ENCODE measurements at places on chromosomes 4 and X. TPM values are rescaled to one million over a fixed set of nuclear protein-coding genes. Genes with fewer than 3 reads are reported as not detected.

DNA sequence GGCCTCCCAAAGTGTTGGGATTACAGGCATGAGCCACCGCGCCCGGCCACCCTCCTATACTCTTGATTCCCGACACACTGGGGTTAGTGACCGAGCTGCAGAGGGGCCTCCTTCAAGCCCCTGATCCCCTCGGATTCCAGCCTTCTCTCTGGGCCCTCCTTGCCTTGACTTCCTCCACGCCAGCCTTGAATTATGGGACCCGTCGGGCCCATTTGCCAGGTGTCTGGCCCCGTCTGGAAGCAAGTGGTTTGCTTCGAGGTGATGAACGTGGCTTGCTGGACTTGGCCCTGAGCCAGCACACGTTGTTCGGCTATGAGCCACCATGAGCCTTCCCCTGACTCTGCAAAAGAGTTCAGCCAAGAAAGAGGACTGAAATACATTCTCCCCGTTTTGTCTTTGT, 37.4 kb upstream of the GRPEL1 start:
- peak; percentile 80 for DNase-seq

- no peak for DNase-seq
Measured at GRCh38 chr4:186027405-186027804, 41.6 kb upstream of the TLR3 start.

- no peak for DNase-seq
Measured at GRCh38 chr4:176261481-176261880, 7.5 kb downstream of the ASB5 start.

DNA sequence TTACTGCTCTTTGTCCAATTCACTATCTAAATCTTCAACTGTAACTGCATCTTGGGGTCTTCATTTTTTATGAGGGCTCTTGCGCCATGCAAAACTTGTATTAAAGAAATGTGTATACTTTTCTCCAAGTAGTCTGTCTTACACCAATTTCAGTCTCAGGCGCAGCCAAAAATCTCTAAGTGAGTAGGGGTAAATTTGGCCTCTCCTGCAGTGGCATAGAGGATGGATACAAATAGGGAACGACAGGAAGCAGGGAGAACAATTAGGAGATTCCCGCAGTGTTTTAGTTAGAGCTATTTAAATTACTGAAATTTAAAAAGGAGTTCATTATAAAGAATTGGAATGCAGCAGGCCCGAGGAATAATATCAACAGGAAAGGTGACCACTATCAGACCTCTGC, 30.2 kb downstream of the DMP1 start:
- DNase-seq = no peak

DNA sequence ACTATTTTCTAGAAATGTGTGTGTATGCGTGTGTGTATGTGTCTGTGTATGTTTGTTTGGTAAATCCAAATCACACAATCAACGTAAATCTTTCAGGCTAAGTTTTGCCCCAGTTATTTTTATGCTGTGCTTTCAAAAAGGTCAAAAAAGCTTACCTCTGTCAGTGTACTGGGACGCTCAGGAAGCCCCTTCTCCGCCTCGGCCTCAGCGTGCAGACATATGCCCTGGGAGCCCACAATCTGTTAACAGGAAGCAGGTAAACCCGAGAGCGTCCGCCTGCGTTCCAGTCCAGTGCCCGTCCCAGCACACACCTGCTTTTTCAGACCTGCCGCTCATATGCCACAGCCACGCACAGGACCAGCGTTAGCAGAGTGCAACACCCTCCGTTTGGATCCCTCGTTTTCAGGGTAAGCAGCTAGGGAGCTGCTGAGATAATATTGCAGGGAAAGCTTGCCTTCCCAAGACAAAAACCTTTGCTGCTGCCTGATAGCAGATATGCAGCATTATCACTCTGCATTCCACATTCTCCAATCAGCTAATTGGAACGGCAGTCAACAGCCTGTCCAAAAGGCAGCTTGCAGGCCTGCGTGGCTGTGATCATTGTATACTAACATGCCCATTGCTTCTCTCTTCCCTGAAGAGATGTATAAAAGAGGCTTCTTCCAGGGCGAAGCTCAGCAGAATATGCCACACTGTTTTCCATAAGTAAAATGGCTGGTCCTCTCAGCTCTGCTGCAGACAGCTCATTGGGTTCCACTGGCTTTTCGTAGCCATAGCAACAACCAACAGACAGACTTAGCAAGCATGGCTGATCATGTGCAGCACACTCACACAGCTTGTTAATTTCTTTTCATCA, at the start of gene SORBS2:
Gene SORBS2 (minus strand): TSS at position 686 of the 856 bp plus-strand sequence. CDS start 121,623 bp downstream, outside the sequence.
- DNase-seq = peak; percentile 40

DNA sequence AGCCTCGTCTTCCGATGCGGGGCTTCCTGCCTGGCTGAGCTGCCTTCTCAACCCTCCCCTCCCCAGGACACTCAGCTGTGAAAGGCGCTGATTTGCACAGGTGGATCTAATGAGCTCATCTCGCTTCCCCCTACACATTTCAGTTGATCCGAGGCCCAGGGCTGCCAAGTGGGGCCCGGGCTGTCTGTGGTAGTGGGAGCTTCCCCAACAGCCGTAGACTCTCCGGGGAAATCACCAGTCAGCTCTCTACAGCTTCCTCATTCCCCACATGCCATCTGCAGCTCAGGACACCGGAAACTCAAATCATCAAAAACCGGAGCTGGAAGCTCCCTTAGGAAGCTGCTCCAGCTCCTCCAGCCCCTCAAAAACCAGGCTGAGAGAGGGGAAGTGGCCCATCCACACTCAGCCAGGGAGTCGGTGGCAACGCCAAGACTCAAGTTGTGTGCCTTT, 56.2 kb downstream of the SMIM20 start:
- peak; percentile 44 for DNase-seq

- DNase-seq = no peak
Measured at GRCh38 chr4:121861426-121861825, 8.8 kb downstream of the BBS7 start.

DNA sequence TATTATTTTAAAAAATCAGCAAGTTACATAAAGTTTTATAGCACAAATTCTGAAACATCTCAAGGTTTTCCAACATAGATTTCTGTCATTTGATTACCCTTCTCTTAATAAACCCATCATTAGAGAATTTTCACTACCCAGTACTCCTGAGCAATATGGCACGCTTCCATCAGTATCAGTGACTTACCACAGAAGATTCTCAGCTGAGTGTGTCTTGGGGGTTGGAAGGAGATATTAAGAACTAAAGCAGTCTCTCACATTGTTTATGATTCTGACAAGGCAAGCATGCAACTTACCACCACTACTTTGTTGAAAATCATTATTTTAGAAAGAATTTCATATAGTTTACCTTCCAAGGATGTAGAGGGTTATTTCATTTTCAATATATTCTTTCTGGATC, 67.7 kb downstream of the INPP4B start:
- DNase-seq = no peak

DNA sequence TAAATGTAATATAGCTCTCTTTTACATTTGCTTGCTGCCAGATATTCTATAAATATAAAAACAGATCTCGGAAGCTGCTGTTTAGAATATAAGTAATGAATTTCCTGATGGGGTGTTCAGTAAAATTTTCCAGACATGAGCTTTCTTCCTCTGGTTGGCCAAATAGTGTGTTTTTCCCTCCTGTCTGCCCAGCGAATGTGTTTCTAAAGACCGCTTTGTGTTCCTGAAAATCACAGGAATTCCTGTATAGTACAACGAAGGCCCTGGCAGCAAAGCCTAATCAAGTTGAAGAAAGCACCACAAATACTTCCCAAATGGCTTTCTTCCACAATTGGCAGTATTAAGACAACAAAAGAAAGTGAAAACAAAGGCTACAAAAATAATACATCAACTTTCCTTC, 494.1 kb downstream of the INPP4B start:
- DNase-seq = peak; percentile 63

GRCh38 chr4:39841894-39842293, 135.8 kb downstream of the PDS5A start:
- DNase-seq = no peak

GRCh38 chr4:24693636-24694035, 101.7 kb upstream of the SOD3 start:
- DNase-seq = no peak

DNA sequence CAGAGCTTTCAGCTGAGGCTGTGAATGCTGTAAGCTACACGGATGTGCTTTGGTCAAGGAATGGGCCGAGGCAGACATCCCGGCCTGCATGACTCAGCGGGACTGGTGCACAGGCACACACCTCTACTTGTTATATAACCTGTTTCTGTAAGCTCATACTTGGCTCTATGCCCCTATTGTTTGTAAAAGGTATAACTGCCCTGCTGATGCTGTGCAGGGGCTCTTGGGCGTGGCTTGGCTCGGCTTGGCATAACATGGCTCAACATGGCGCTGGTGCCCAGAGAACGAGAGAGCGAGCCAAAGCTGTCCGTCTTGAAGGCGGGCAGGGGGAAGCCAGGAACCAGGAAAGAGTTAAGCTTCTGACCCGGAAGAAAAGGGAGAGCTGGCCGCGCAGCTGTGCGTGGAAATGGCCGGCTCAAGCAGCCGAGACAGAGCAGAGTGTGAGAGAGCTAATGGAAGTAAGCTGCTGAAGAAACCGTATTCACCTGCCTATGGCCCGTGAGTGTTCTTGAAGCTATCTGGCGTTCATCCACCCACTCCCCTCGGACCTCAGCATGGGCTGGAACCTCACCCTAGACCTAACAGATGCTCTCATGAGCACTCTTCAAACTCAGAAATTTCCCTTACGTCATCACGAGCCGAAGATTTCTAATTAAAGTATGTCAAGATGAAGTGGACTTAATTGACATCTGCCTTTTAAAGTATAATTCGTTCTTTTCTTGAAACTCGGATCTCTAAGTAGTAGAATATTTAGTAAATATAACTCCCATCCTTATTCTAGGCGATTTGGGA, 286.3 kb upstream of the AGA start:
- no peak for DNase-seq

GRCh38 chrX:5907207-5907606, 321.5 kb downstream of the NLGN4X start:
- DNase-seq = no peak

GRCh38 chrX:20947411-20947912, 426.8 kb upstream of the CNKSR2 start:
- no peak for DNase-seq

DNA sequence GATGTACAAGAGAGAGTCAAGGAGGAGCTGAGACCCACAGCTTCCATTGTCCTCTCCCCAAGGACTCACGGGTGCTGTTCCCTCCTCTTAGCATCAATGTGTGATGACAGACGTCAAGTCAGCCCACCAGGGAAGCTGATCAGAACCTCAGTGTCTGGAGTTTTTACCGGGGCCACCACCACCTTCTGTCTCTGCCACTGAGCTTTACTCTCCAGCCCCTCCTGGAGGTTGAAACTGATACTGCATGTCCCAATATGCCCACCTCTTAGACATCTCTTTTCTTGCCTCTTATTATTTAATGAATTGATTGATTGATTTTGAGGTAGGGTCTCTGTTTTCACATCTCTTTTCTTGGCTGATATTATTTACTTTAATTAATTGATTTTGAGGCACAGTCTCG, 10.3 kb upstream of the AKAP17A start:
- peak; percentile 55 for DNase-seq

DNA sequence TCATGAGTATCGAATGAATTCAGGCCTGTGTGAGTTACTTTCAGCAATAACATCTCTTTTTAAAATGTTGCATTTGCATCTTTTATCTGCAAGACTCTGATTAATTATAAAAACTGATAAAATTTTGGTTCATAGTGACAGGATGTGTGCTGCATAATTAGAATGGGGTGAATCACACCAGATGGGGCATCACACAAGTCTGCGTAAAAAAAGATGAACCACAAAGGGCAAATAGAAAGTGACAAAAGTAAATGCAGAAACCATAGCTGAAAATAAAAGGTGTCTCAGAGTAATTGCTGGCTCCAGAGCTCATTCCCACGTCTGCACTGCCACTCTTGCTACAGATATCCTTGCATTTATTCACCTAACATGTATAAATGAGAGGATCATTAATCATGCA, 131.1 kb downstream of the HS3ST1 start:
- no peak for DNase-seq

DNA sequence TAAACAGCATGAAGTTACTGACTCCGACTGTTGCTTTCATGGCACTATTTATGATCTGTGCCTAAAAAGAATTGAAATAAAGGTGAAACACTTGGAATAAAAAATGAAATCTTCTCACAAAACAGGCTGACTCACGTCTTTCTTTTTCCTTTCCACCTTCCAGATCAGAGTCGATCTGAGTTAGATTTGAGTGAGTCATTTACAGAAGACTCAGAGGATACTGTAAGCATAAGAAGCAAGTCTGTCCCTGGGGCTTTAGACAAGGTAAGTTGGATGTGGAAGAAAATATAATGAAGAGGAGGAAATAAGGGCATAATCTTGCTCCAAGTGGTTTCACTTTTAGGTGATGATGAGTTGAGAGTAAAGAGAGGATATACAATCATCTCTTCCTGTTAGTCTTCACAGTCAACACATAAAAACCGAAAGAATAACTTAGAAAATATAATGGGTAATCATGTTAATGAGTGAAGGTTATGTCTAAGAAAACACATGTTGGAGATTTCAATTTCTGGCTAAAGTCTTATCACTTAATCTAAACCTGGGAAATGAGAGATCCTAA, 89.7 kb downstream of the SYTL5 start:
- no peak for DNase-seq

GRCh38 chr4:38333219-38333618, 330.8 kb upstream of the KLF3 start:
- DNase-seq = no peak

DNA sequence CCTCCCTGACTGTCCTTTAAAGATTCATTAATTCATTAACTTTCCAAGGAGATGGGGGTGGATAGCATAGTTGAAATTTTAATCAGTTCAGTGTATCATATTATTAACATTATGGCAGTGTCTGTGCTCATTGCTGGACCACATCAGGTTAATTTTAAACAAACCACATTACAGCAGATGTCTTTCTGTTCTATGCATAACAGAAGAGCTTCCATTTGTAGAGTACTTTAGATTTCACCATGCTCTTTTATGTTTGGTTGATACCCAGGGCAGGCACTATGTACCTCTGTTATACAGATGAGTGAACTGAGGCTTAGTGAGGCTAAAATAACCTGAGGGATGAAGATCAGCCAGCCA, 41.1 kb downstream of the AFF2 start:
- DNase-seq = no peak

Gene FAM133A
- 0.30 TPM for polyA plus RNA-seq

Gene KLKB1
- polyA plus RNA-seq = 0.13 TPM

Gene POF1B
- 0.08 TPM for polyA plus RNA-seq

Gene CRMP1
- polyA plus RNA-seq = 24.2 TPM

Gene RTL9
- polyA plus RNA-seq = 2.6 TPM

Gene KCTD8
- 0.15 TPM for polyA plus RNA-seq

Gene CPXCR1
- not detected for polyA plus RNA-seq

Gene HTR2C
- not detected for polyA plus RNA-seq

Gene HS3ST1
- 0.21 TPM for polyA plus RNA-seq

Gene ZXDA
- polyA plus RNA-seq = 2.6 TPM

Gene NLGN4X
- 3.0 TPM for polyA plus RNA-seq

Gene DIPK2B
- polyA plus RNA-seq = 22.5 TPM

Gene FSTL5
- 4.9 TPM for polyA plus RNA-seq

Gene CSAG2
- not detected for polyA plus RNA-seq

Gene ATXN3L
- polyA plus RNA-seq = not detected

Gene PRDM5
- 14.0 TPM for polyA plus RNA-seq

Gene GIMD1
- polyA plus RNA-seq = 0.12 TPM

All from muscle of back (tissue), 13 donors.